Body of pancreas (tissue), 4 donors: ENCODE measurements at places on chromosomes 3 and 15. TPM values are rescaled to one million over a fixed set of nuclear protein-coding genes. Genes with fewer than 3 reads are reported as not detected.

GRCh38 chr3:155271343-155271613, 22.2 kb downstream of the STRIT1 start:
- H3K36me3 ChIP-seq, result no peaks in the 10 kb centered on the region
- DNase-seq, result no peak
- H3K27me3 ChIP-seq, result no peaks in the 10 kb centered on the region

- no peaks in the 10 kb centered on the region for H3K36me3 ChIP-seq
- no peak for DNase-seq
- H3K27me3 ChIP-seq, result no peaks in the 10 kb centered on the region
- no peak overlapping the region for H3K27ac ChIP-seq
Measured at GRCh38 chr15:88656760-88657221, 18.0 kb downstream of the ISG20 start.

DNA sequence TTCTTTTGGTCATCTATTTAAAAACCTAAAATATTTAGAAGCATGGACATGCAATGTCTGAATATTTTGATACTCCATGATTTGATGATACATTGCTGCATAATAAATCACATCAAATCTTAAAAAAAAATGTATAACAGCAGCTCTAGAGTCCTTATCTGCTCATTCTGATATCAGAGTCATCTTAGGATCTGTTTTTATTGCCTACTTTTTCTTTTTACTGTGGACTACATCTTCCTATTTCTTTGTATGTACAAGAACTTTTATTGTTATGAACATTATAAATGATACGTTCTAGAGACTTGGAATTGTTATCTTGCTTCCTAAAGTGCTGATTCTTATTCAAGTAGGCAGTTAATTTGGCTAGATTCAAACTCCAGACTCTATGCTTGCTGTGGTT, 72.7 kb downstream of the IQCH start:
- no peak overlapping the region for H3K4me3 ChIP-seq
- H3K36me3 ChIP-seq, result no peaks in the 10 kb centered on the region
- H3K27ac ChIP-seq, result no peak overlapping the region
- no peaks in the 10 kb centered on the region for H3K27me3 ChIP-seq
- no peaks in the 10 kb centered on the region for H3K4me1 ChIP-seq

DNA sequence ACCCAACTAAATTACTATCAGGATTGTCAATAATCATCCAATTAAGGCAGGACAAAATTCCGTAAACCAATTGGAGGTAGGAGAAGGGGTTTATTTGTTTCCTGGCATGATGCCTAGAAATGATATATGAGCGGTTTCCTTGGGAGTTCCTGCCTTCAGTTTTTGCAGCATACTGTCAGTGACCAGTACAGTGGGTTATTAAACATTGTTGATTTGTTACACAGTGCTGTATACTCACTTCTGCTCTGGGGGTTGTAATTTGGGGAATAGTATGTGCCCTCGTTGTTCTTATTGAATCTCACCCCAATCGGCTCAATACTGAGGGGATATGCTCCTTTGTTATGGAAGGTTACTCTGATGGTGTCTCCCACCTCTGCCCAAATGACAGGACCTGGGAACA, 22.2 kb downstream of the CP start:
- DNase-seq, result no peak
- H3K27ac ChIP-seq, result no peak overlapping the region
- no peaks in the 10 kb centered on the region for H3K27me3 ChIP-seq
- no peaks in the 10 kb centered on the region for H3K36me3 ChIP-seq

Gene HYAL3
- 2.3 TPM for total RNA-seq

Gene TUSC7
- total RNA-seq, result not detected
